Right ventricle myocardium superior (tissue), 1 donor: ENCODE measurements at places on chromosomes 5 and 9. TPM values are rescaled to one million over a fixed set of nuclear protein-coding genes. Genes with fewer than 3 reads are reported as not detected.

ENC1 gene
- total RNA-seq = 2.3 TPM

ORM2 gene
- total RNA-seq = not detected

FOXD4 gene
- total RNA-seq = not detected

MUSK gene
- total RNA-seq = 2.1 TPM

TRIM36 gene
- total RNA-seq = 0.19 TPM
